Temporal lobe (tissue), 4 donors: ENCODE measurements at places on chromosomes 5 and 9. TPM values are rescaled to one million over a fixed set of nuclear protein-coding genes. Genes with fewer than 3 reads are reported as not detected.

STPG3 gene
- total RNA-seq = not detected

TAS2R1 gene
- total RNA-seq = not detected

TAF11L9 gene
- not detected for total RNA-seq

HAND1 gene
- not detected for total RNA-seq

SSBP2 gene
- total RNA-seq = 223 TPM

C1QTNF3 gene
- total RNA-seq = 12.5 TPM

KCNV2 gene
- not detected for total RNA-seq

HMMR gene
- 2.2 TPM for total RNA-seq

CRHBP gene
- 4.9 TPM for total RNA-seq

FAM193B gene
- 35.7 TPM for total RNA-seq

SLC25A46 gene
- 115 TPM for total RNA-seq

CETN3 gene
- 16.0 TPM for total RNA-seq

ADGRD2 gene
- total RNA-seq = 0.25 TPM

APBA1 gene
- 34.2 TPM for total RNA-seq

LCN12 gene
- 0.74 TPM for total RNA-seq

IGIP gene
- total RNA-seq = 8.4 TPM

NUTM2F gene
- total RNA-seq = not detected

HSPB3 gene
- total RNA-seq = 4.7 TPM

PDLIM4 gene
- total RNA-seq = 6.9 TPM

INVS gene
- 18.4 TPM for total RNA-seq

UGT3A2 gene
- total RNA-seq = not detected
